CD8-positive, alpha-beta memory T cell (primary cell): ENCODE measurements at places on chromosomes 12 and 14. TPM values are rescaled to one million over a fixed set of nuclear protein-coding genes. Genes with fewer than 3 reads are reported as not detected.

Gene CPNE6
- total RNA-seq: not detected

Gene SLC22A17
- 2.8 TPM for total RNA-seq

Gene ZNF664
- 75.8 TPM for total RNA-seq

Gene UBE2N
- 236 TPM for total RNA-seq

Gene BCL2L14
- total RNA-seq: 0.20 TPM

Gene WNT5B
- not detected for total RNA-seq

DNA sequence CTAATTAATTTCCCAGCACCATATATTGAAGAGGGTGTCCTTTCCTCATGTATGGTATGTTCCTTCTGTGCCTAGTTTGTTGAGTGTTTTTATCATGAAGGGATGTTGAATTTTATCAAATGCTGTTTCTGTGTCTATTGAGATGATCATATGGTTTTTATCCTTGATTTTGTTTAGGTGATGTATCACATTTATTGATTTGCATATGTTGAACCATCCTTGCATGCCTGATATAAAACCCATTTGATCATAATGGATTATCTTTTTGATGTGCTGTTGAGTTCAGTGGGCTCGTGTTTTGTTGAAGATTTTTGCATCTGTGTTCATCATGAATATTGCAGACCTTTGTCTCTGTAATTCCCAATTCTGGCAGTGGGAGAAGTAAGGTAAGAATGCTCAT, 44.6 kb downstream of the RASSF8 start:
- H3K27me3 ChIP-seq: no peaks in the 10 kb centered on the region
- no peak overlapping the region for H3K27ac ChIP-seq
- no peaks in the 10 kb centered on the region for H3K4me1 ChIP-seq
- no peaks in the 10 kb centered on the region for H3K36me3 ChIP-seq

- no peaks in the 10 kb centered on the region for H3K4me1 ChIP-seq
- DNase-seq: no peak
Observed at GRCh38 chr12:19394385-19394784, 44.9 kb upstream of the AEBP2 start.

GRCh38 chr12:18990856-18991255, 138.7 kb upstream of the PLEKHA5 start:
- no peaks in the 10 kb centered on the region for H3K4me1 ChIP-seq
- no peaks in the 10 kb centered on the region for H3K36me3 ChIP-seq
- H3K27ac ChIP-seq: no peak overlapping the region
- H3K4me3 ChIP-seq: no peak overlapping the region
- H3K27me3 ChIP-seq: no peaks in the 10 kb centered on the region

DNA sequence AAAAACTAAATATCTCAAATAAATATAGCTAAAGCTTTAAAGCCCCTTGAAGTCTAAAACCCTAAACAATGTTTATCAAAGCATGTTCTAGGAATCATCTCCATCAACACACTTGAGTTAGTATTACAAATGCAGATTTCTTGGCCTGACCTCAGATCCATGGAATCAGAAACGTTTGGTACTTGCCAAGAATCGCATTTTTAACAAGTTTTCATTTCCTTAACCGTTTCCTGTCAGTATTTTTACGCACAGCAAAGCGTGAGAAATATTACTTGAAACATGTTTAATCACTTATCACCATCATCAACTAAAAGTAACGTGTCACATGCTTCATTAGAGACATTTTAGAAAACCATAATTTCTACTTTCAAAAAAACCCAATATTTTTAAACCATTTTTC, 9.7 kb downstream of the SLCO1C1 start:
- no peak for DNase-seq
- no peak overlapping the region for H3K27ac ChIP-seq
- H3K36me3 ChIP-seq: no peaks in the 10 kb centered on the region
- H3K4me3 ChIP-seq: no peak overlapping the region
- no peaks in the 10 kb centered on the region for H3K27me3 ChIP-seq
- H3K4me1 ChIP-seq: no peaks in the 10 kb centered on the region

- peak overlapping the region; percentile 44 for H3K4me3 ChIP-seq
- H3K27ac ChIP-seq: no peak overlapping the region
- H3K4me1 ChIP-seq: peaks cover 21% of the 10 kb centered on the region
- H3K36me3 ChIP-seq: no peaks in the 10 kb centered on the region
Observed at GRCh38 chr12:25186788-25187402, 8.1 kb downstream of the DNAI7 start.

- no peak for DNase-seq
- H3K27me3 ChIP-seq: no peaks in the 10 kb centered on the region
- H3K36me3 ChIP-seq: no peaks in the 10 kb centered on the region
- no peak overlapping the region for H3K4me3 ChIP-seq
- H3K4me1 ChIP-seq: no peaks in the 10 kb centered on the region
- H3K27ac ChIP-seq: no peak overlapping the region
Observed at GRCh38 chr12:26499979-26500640, 304.7 kb downstream of the SSPN start.

GRCh38 chr14:90140956-90141316, 79.1 kb downstream of the KCNK13 start:
- H3K27ac ChIP-seq: no peak overlapping the region
- H3K4me1 ChIP-seq: no peaks in the 10 kb centered on the region
- DNase-seq: no peak
- H3K4me3 ChIP-seq: no peak overlapping the region
- H3K36me3 ChIP-seq: no peaks in the 10 kb centered on the region
- H3K27me3 ChIP-seq: no peaks in the 10 kb centered on the region

DNA sequence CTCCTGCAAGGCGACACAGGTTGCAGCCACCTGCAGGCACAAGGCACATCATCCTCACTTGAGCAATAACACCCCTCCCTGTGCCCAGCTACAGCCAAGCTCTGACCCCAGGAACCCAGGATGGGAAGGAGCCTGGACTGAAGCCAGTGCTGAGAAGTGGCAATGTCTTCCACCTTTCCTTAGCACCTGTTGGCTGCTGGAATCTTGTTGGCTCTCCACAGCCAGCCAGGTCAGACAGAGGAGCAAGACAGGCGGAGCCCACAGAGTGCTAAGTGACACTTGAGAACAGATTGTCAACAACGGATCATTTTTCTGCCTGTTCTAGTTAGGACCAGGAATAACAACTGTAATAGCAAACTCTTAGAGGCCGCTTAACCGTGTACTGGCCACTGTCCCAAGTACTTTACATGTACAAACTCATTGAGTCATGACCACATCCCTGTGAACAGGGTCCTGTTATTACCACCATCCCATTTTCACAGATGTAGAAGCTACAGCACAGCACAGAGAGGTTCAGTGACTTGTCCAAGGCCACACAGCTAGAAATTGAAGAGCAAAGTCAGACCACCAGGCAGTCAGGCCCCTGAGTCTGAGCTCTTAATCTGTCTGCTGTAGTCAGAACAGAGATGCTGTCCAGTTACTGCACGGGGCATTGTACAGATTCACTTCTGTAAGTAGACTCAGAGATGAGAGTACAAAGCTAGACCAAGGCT, 45.6 kb downstream of the RNFT2 start:
- H3K27ac ChIP-seq: no peak overlapping the region
- H3K27me3 ChIP-seq: no peaks in the 10 kb centered on the region
- H3K4me3 ChIP-seq: no peak overlapping the region
- no peaks in the 10 kb centered on the region for H3K4me1 ChIP-seq
